Regular cardiac myocyte (primary cell): ENCODE measurements at places on chromosomes 5 and 9. TPM values are rescaled to one million over a fixed set of nuclear protein-coding genes. Genes with fewer than 3 reads are reported as not detected.

The ZNF354C gene
- 7.1 and 7.9 TPM in 2 replicates for total RNA-seq

The PCDHGB1 gene
- 0.38 and 3.1 TPM in 2 replicates for total RNA-seq

The CSF1R gene
- total RNA-seq: 0.56 and 0.58 TPM in 2 replicates

The KLHL3 gene
- total RNA-seq: 2.9 and 3.1 TPM in 2 replicates

The CDX1 gene
- total RNA-seq: 0.38 and 0.56 TPM in 2 replicates

The TERT gene
- total RNA-seq: not detected in 2 replicates

The IFNA2 gene
- total RNA-seq: not detected in 2 replicates

The SPATA9 gene
- total RNA-seq: 0.38 and 0.85 TPM in 2 replicates

The PAEP gene
- total RNA-seq: not detected in 2 replicates

The GABRA6 gene
- not detected in 2 replicates for total RNA-seq

The MEIKIN gene
- under 0.01 TPM in 1 of 2 replicates, not detected in the other for total RNA-seq

The CDH10 gene
- 1.9 and 3.9 TPM in 2 replicates for total RNA-seq

The SHISAL2B gene
- not detected in 2 replicates for total RNA-seq

The HMMR gene
- 11.8 and 79.9 TPM in 2 replicates for total RNA-seq

The POU4F3 gene
- under 0.01 TPM in 2 replicates for total RNA-seq

The TMEM250 gene
- total RNA-seq: 58.1 and 60.6 TPM in 2 replicates

The NDUFS4 gene
- total RNA-seq: 99.8 and 112 TPM in 2 replicates

The LCN2 gene
- not detected in 2 replicates for total RNA-seq

The SLC12A7 gene
- 11.5 and 19.4 TPM in 2 replicates for total RNA-seq

The MOB3B gene
- total RNA-seq: under 0.01 TPM in 2 replicates

The NCS1 gene
- total RNA-seq: 51.3 and 59.8 TPM in 2 replicates

The GCNT1 gene
- total RNA-seq: 17.8 and 26.8 TPM in 2 replicates

The FAM81B gene
- total RNA-seq: not detected in 2 replicates

The PCDHGB5 gene
- total RNA-seq: 17.8 and 21.4 TPM in 2 replicates

The MLANA gene
- not detected in 2 replicates for total RNA-seq

The KCNV2 gene
- not detected in 2 replicates for total RNA-seq

The SOX30 gene
- total RNA-seq: under 0.01 TPM in 1 of 2 replicates, not detected in the other

The ANKRD31 gene
- total RNA-seq: 0.19 and 0.28 TPM in 2 replicates

The HTR1A gene
- total RNA-seq: not detected in 2 replicates

The ZNF366 gene
- total RNA-seq: under 0.01 TPM in 2 replicates

The PRLR gene
- total RNA-seq: under 0.01 TPM in 1 of 2 replicates, not detected in the other

The LCN1 gene
- under 0.01 TPM in 1 of 2 replicates, not detected in the other for total RNA-seq

The CCDC183 gene
- under 0.01 and 0.28 TPM in 2 replicates for total RNA-seq

The ASS1 gene
- total RNA-seq: 19.4 and 93.9 TPM in 2 replicates

The RHOBTB3 gene
- total RNA-seq: 284 and 356 TPM in 2 replicates

The DNAH5 gene
- 0.38 and 1.4 TPM in 2 replicates for total RNA-seq

The INSYN2B gene
- 24.0 and 39.7 TPM in 2 replicates for total RNA-seq
